AG04449 (cell line): ENCODE measurements at places on chromosomes 4 and X.
A peak's percentile ranks its signal among the peaks of the same experiment; 100 is the strongest.

GRCh38 chr4:19807505-19807904 is 444.2 kb upstream of the SLIT2 start:
- DNase-seq, result peak; percentile 33

DNA sequence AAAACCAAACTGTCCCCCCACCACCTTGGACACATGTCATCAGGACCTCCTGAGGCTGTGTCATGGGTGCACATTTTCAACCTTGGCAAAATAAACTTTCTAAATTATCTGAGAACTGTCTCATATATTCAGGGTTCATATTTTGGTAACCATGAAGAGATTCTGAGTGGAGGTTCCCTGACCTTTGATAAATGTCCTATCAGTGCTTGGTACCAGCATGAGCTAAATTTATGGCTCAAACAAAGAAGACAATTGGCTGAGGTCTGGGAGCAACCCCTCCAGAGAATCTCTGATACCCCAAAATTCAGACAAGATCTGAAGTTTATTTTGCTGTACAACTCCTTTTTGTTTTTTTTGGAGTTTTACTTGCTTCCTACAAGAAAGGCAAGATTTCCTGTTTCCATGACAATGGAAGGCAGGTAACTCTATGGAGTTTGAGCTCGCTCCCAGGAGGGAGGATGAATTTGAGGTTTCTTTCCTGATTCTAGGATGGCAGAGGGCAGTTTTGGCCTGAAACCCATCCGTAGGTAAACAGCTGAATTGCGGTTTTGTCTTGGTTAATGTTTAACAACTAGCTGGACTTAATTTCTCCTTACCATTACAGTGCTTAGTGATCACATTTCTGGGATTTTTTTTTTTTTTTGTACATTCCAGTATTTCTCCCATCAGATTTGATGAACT is 14.5 kb downstream of the UGT2B15 start:
- DNase-seq, result no peak

DNA sequence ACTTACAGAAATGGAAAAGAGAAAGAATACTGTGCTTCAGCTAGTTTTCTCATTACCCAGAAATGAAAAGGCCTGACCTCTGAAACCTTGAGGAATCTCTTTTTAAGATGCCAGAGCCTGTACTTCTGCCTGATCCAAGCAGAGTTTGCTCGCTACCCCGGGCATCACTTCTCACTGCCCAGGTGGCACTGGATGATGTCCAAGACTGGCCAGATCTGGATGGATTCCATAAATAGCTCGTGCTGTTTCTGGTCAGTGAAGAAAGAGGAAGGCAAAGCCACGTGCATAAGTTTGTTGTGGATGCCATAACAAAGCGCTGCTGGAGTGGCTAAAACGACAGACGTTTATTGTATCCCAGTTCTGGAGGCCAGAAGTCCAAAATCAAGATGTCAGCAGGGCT is 133.5 kb downstream of the TBL1X start:
- DNase-seq, result no peak

DNA sequence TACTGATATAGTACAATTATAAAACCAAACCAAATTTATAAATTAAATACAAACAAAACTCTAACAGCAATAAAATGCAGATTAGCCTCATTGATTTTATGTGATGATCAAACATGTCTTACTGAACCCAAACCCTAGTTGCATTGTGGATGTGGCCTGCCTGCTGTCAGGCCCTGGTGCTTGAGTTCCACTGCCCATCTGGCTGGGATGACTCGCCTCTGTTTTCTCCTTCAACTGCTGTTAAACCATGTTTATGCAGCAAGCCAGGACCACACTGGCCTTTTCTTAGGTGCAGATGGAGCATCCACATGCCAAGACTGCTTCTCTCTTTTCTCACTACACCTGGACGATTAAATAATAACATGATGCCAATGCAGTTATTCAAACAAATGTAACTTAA is 22.6 kb downstream of the NAP1L5 start:
- no peak for DNase-seq

DNA sequence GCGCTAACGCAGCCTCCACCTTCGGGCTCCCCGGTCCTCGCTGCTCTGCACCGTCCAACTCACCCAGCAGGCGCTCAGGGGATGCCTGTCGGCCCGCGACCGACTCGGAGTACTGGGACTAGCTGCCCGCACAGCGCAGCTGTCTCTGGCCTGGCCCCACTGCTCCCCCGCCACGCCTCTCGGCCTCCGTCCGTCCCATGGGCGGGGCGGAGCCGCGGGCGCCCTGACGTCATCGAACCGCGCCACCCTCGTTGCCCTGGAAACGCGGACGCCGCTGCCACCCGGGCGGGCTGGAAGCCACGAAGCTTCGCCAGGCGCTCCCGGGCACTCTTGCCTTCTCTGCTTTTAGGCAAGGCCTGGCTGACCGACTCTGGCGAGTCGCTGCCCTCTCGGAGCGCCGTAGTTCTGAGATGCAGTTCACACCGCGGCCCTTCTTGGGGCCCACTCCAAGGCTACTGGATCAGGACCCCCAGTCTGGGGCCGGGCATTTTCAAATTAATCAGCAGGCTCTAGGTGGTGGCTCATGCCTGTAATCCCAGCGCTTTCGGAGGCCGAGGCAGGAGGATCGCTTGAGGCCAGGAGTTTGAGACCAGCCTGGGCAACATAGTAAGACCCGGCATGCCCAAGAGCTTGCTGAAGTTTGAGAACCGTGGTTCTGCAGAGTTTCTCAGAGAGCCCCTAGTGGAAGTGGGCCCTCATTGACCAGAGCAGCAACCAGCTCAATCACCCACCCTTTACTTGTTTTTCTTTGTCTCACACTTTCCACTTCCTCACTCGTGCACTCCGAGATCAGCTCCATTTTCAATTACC is 12.0 kb downstream of the ACOX3 start:
- no peak for DNase-seq

GRCh38 chrX:118682258-118683014 is 45.0 kb upstream of the IL13RA1 start:
- DNase-seq, result no peak

GRCh38 chrX:103797691-103798090 is 21.1 kb downstream of the PLP1 start:
- DNase-seq, result no peak

- DNase-seq, result no peak
These were observed 11.7 kb downstream of the RPL9 start for GRCh38 chr4:39446842-39447573.

- DNase-seq, result no peak
These were observed 5.8 kb upstream of the TMEM31 start for GRCh38 chrX:103704863-103705262.

DNA sequence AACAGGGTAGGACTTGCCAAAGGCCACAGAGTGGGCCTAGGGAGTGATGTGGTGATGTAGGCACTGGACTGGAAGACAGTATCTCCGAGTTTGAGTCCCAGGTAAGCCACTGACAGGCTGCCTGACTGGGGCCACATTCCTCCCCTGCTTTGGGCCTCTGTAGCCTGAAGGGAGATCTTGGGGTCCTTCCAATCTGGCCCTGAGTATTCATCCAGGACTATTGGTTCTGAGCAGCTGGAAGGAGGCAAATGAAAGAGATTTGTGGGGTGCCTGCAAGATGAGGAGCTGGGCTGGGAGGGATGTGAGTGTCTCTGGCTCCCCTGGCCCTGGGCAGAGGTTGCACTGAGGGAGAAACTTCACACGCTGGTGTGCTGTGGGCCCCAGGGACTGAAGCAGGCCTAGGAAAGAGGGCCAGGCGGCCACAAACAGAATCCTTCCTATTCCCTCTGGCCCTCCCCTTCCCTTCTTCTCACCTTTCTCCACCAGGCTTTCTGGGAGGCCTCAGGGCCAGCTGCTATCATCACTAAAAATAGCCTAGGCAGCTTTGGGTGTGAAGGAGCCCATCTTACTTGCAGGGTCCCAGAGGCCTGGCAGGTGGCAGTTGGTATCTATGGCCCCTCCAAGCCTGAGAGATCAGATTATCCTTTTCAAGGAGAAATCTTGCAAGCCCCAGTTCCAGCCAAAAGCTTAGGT is 70.1 kb downstream of the PJA1 start:
- no peak for DNase-seq

DNA sequence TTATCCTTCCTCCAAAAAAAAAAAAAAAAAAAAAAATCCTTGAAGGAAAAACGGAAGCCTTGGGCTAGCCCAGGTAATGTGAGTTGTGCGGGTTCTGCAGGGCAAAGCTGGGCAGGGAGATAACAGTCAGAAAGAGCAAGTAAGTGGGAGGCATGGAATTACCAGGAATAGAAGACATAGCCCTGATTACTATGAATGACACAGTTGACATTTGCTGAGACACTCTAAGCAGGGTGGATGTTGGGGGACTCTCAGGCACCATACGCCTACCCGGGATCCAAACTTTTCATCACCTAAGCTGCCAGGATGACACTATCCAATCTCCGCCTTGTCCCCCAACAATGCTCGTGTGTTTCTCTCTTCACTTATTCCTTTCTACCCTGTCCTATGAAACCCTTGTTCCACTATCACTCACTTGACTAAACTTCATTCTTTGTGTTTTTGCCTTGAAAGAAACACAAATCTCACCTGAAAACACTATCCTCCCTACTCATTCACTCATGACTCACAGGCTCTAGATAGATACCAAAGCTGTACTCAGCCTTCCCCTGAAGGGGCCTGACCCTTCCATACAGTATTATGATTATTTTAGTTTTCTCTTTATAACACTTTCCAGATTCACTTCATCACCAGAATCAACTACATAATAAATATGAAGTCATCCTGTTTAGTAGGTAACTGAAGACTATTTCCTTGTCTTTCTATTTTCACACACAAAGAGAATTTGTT is 158.4 kb downstream of the INPP4B start:
- no peak for DNase-seq

DNA sequence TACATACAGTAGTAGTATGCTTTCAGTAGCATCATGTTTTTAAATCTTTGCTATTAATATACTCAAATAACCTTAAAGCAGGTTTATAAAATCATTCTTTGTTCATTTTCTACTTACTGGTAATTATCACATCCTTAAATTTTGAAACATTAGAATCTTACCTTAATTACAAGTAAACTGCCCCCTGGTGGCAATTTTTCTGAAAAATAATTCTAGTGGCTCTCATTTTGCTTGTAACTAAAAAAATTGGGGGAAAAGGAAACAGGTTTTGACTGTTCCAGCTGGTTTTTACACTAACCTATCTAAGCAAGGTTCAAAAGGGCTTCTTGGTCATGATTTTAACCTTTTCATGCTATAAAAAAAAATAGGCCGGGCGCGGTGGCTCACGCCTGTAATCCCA is 18.5 kb upstream of the DCAF4L1 start:
- DNase-seq, result no peak

- no peak for DNase-seq
These were observed 2.3 kb upstream of the GRSF1 start for GRCh38 chr4:70841951-70842350.

- no peak for DNase-seq
These were observed 475.0 kb upstream of the PCDH7 start for GRCh38 chr4:30245140-30245539.

DNA sequence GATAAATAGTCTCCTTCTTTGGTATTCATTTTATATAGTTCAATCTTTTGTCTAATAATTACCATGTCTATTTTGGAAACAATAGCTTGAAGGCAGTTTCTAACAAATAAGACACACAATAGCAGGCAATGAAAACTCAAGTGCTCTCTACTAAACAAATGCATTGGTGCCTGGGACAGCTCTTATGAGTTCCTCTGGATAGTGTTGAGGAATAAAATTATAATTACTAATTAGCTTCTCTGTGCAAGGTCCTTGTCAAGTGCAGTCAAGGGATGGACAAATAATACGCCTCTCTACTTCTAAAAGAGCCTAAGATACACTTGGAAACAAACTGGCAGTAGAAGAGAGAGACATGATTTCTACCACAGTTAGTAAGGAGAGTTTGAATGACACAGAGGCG is 229.0 kb upstream of the GLRA2 start:
- no peak for DNase-seq

GRCh38 chrX:46208225-46208854 is 336.9 kb downstream of the ZNF674 start:
- DNase-seq, result no peak

DNA sequence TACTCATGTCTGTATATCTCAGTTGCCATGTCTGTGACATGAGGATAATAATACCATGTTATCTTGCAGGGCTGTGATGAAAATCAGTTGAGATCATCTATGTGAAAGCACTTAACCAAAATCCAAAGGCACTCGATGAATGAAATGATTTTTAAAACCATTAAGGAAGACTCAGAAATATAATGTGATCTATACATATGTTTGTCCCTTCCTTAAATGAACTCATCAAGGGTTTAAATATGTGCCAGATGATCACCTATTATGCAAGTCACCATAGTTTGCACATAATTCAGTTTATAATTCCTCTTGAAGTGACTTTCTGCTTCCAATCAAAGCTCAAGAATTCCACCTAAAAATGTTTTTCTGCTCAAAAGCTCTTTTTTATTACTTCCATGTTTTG is at the start of gene FOXR2:
Gene FOXR2, plus strand, starts transcription at position 301 of the 400 bp plus-strand sequence. CDS start 312 bp downstream, outside the sequence.
- no peak for DNase-seq

DNA sequence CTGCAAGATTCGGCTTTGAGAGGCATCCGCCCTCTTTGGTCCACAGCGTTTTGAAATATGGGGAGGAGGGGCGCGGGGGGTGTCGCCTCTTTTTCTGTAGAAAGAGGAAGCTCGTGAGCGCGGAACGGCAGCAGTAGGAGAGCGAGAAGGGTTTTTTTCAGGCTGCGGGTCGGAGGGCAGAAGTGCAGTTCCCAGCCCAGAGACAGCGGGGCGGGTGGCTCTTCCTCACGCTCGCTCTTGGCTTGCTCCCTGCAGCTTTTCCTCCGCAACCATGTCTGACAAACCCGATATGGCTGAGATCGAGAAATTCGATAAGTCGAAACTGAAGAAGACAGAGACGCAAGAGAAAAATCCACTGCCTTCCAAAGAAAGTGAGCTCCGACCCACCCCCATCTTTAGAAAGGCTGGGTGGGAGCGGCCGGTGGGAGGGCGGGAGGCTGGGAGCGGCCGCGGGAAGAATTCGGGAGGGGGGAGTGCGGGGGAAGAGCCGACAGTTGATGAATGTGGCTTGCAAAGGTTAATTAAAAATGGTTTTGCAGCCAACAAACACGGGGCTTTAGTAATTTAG is 1.2 kb downstream of the TMSB4X start:
- no peak for DNase-seq

DNA sequence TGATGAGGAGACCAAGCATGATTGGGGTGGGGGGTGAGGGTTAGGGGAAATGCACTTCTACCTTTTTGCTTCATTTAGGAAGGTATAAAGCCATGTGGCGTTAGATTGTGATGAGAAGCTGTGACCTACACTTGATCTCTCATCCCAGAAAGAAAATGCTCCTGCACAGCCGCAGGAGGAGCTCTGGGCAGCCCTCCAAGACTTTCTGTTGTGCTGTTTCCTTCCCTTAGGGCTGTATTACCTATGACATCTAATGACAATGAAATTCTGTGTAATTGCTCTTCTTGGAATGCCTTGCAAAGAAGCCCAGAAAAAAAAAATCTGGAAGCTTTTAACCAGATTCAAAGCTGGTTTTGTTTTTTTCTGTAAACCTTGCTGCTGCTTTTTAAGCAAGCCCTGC is 13.4 kb downstream of the PRPS2 start:
- no peak for DNase-seq

- DNase-seq, result no peak
These were observed 345.9 kb downstream of the SLC7A11 start for GRCh38 chr4:137896221-137896737.

GRCh38 chr4:94962484-94962883 is 204.7 kb downstream of the BMPR1B start:
- DNase-seq, result no peak

- no peak for DNase-seq
These were observed 379.7 kb downstream of the TLL1 start for GRCh38 chr4:166252487-166253402.

GRCh38 chrX:47129899-47130358 is 14.6 kb downstream of the NDUFB11 start:
- DNase-seq, result no peak
